ENCODE measurements at places on chromosomes 16 and 17. TPM values are rescaled to one million over a fixed set of nuclear protein-coding genes. Genes with fewer than 3 reads are reported as not detected.

DNA sequence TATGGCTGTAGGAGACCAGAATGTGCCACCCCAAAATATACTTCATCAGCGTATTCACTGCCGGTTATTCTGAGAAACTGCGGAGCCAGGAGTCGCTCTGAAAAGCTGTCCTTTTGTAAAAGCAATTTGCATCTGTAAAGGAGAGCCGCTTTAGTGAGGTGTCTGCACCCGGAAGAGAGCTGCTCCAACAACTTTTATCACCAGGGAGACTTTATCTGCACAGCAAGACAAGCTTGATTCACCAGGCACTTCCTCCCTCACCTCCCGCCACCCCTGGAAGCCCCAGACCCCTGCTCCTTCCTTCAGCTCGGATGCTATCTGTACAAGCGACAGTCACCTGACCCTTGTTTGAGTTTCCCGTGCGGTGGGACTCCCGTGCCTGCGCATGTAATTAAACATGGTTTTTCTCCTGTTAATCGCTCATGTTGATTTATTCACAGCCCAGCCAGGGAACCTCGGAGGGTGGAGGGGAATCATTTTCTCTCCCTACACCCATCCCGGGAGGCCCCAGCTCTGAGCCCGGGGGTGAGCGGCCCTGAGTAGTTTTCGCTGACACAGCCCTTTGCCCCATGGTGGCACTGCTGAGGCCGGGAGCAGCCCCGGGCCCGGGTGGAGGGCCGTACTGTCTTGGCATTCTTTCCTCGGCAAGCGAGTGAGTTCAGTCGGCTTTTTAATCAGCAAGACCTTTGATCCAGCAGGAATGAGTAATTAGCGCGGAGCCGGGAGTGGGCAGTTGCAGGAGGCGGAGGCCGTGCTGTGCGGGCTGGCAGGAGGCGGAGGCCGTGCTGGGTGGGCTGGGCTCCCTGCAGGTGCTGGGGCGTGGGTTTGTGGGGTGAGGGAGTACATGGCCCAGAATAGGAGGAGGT, 222.7 kb upstream of the CIBAR2 start:
- peak; percentile 23 for DNase-seq

DNA sequence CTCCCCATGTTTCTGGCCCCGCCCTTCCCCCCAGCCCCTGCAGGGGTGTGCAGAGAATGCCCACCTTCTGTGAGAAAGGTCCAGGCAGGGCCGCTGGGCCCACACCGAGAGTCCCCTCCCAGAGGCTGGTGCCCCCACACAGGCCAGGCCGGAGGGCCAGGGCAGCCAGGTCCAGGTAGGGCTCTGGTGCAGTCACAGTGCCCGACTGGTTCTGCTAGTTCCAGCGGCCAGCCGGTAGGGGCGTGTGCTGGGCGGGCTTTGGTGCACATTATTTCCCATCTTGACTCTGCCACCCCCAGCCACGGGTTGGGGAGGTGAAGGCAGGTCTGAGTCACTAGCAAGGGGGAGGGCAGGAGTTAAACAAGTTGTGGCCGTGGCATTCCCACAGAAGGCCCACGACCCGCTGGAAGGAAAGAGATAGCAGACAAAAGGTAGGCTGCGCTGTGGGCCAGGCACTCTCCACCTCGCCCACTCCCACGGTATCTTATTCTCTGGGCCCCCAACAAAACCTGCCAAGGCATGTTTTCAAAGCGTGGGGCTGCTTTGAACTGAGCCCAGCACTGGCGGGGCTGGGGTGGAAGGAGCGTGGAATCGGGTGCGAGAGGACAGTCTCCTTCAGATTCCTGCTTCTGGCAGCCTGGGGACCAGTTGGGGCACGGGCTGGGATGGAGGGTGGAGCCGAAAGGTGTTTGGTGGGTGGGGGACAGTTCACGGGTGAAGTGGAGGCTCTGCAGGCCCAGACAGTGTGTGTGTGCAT, 1.9 kb downstream of the EPN3 start:
- DNase-seq = no peak

The KRT25 gene
- total RNA-seq = not detected

GRCh38 chr17:17153709-17154108, 52.4 kb downstream of the PLD6 start:
- no peak for DNase-seq

DNA sequence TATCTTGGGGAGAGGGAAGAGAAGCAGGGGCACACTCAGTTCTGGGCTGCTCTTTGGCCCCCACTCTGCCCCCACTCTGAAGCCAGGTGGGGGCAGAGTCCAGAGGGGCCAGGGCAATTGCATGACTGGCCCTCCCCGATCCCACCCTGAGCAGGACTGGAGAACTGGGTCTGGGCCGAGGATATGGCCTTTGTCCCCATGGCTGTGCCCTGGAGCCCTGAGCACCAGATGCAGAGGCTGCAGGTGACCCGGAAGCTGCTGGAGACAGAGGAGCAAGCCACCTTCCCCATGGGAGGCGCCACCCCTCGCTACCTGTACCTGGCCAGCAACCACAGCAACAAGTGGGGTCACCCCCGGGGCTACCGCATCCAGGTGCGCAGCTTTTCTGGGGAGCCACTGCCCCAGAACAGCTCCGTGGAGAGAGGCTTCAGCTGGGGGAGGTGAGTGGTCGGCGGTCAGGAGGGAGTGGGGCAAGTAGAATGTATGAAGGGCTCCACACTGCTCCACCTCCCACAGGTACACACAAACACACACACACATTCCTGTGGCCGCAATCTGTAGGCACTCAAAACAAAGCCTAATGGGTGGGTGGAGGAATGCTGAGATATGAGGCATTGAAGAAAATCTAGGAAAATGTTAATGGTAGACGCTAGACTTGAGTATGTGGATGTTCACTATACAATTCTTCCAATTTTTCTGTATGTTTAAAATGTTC, 21.4 kb downstream of the AOC3 start:
- DNase-seq = no peak

DNA sequence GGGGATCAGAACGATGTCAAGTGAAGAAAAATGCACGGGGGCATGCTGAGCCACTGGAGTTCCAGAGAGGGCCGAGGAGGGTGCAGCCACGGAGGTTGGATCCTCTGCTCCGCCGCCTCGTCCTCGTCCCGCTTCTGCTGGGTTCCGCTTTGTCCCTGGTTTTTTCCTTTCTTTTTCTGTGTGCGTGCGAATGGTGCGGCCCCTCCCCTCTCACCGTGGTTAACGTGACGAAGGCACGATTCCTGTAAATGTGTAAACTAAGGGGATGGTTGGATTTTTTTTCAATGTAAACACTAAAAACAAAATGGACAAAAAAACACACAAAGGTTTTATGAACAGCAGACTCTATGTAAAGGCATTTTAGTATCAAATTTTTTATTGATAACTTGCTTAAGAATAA, 46.7 kb downstream of the ACTG1 start:
- DNase-seq = no peak

The CDH13 gene
- not detected for total RNA-seq
